Hematopoietic multipotent progenitor cell treated with erythropoietin and hydrocortisone succinate and interleukin-3 and kit ligand, for 4 days (in vitro differentiated cells): ENCODE measurements at places on chromosomes 7 and 10.
A peak's percentile ranks its signal among the peaks of the same experiment; 100 is the strongest.

DNA sequence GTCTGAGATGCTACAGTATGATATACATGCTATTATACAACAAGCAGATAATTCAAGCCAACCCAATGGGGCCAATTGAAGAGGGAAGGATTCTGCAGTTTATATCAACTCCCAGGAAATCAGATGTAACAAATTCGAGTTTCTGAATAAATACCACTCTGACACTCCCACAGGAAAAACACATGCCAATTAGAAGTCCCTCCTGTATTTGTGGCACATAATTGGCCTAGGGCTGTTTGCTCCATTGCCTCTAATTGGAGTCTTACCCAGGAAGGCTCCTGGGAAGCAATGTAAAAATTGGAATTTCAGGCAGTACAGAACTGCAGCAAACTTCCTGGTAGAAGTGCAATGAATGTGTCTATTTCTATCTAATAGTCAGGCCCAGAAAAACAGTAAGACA is 4.7 kb downstream of the PPA1 start:
- DNase-seq, result no peak

- DNase-seq, result no peak
Measured at GRCh38 chr10:97058521-97058920, 127.2 kb downstream of the SLIT1 start.

- no peak for DNase-seq
Measured at GRCh38 chr7:80871228-80871627, 47.6 kb downstream of the SEMA3C start.

DNA sequence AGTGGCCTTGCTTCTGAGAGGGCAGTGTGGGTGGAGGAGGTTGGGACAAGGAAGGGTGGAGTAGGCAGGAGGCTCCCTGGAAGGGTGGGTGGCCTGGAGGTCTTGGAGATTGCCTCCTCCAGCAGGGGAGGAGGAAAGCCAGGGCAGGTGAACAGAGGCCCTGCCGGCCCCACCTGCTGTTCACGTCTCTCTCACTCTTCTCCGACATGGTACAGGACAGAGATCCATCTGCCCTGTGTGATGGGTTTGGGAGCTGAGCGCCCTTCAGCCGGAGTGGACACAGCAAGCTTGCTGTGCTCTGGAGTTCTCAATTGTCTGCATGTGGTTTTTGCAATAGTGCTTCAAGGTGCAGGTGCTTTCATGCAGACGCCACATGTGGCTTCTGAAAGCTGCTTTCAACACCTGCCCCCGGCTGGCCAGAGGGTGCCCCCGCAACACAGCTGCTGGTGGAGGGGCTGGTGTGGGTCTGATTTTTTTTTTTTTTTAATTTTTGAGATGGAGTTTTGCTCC is 82.8 kb upstream of the GNA12 start:
- no peak for DNase-seq

DNA sequence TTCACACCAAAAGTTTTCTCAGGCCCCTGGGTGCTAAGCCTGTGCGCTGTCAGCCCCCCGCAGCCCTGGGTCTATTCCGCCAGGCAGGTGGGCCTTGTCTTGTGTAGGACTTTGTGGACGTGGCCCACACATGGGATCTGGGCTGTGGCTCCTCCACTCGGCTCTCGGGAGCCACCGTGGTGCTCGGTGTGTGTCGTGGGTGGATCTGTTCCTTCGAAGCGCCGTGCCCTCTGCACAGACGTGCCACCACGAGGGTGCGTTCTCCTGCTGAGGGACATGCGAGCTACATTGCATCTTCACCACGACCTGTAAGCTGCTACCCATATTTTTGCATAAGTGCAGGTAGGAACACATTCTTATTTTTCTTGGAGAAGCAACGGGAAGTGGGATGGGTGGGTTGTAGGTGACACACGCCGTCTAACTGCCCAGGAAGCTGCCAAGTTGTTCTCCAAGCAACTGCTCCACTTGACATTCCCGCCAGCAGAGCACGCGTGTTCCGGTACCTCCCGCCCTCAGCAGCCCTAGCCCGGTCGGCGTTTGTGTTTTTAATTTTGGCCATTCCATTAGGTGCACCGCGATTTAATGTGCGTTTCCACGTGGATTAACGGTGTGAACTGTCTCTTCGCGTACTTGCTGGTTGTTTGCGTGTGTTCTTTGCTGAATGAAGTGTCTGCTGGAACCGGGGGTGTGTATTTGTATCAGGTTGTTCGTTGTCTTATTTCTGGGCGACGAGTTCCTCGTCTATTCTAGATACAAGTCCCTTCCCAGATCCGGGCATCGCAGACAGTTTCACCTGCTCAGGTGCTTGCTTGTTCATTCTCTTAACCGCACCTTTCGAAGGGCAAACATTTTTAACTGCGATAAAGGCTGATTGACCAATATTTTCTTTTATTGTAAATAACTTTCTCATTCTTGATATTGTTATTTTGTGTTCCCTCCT is 47.4 kb upstream of the CFAP46 start:
- no peak for DNase-seq

- no peak for DNase-seq
Measured at GRCh38 chr10:100984672-100985177, 2.6 kb downstream of the MRPL43 start.

GRCh38 chr10:28971764-28972163 is 294.4 kb downstream of the BAMBI start:
- no peak for DNase-seq

- no peak for DNase-seq
Measured at GRCh38 chr10:132107186-132107948, 41.6 kb downstream of the JAKMIP3 start.

DNA sequence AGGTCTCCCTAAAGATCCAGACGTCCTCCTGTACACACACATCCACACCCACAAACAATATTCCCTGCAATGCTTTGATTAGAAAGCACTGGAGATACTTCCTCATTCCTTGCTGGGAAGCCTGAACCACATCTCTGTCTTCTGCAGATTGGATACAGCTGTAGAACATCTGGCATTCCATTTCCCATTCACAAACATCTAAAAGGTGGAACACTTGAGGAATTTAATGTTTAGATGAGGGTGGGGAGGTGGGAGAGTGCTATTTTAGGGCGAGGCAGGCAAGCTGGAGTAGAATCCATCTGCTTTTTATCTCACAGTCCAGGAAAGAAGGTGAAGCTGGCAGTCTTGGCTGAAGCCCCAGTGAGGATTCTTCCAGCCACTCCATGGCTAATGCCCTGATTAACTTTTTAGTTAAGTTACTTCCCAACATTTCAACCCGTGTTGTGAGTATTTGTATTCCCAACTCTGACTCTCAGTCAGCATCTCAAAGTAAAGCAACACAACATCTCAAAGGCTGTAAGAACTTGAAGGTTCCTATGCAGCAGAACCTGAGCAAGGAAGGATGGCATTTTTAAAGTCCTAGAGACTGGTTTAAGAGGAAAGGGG is 46.1 kb downstream of the CYTH3 start:
- peak; percentile 20 for DNase-seq

DNA sequence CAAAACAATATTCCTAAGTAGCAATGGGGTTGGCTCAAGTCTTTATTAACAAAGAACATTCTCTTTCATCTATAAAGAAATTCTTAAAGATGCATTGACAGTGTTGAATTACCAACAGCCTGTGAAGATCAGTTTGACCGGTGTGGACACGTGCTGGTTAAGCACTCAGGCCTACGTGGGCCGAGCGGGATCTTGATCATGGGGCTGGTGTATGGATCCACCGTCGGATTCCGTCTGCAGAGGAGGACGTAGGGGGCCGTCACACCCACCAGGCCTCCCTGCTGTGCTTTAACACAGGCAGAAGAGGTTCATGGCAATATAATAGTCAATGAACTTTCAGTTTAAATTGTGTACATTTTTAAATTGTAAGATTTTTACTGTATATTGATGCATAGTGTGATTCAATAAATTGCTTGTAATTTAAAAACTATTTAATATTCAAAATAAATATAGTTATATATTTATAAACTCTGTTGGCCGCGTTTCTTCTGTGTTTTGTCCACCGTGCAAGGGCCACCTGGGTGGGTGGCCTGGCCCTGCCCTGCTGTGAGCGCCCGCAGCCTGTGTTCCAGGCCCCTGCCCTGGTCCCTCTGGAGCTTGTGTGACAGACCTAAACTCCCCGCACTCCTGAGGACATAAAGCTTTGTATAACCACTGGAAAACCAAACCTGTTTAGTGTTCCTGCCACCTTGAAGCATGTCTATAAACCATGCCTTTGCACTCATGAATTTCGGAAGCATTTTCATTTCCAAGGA is 1.9 kb upstream of the BHLHA15 start:
- DNase-seq, result no peak

- DNase-seq, result no peak
Measured at GRCh38 chr7:92944633-92945032, 108.3 kb upstream of the CDK6 start.

DNA sequence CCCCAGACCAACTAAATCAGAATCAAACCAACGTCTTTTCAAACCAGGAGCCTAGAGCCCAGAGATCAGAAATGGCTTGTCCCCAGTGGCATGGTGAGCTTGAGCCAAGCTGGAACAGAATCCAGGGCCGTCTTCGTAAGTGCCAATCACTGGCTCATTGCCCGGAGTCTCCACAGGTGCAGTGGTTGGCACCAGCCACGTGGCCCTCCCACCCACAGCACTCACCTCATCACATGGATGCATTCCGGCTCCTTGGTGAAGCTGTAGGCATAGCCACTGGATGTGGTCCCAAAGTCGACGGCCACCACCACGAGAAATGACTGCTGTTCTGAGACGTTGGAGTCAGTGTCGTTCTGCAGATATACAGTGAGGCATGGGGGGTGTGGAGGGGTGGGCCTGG is 37.4 kb downstream of the HSPA12A start:
- no peak for DNase-seq

DNA sequence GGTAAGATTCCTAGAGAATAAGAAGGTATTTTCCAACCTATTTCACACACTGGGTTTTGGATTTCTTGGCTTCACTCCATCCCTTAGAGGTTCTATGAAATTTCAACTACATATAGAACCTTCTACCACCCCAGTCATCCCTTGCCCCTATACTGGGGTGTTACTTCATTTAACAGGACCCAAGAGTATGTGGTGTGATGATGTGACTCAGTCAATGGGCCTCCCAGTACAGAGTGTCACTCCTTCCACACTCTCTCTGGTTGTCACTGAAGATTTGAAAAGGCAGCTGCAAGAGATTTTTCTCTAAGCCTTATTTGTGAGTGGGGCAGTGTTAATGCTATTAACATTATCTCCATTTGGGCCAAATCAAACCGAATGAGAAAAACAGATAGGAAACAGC is 33.5 kb downstream of the FGFBP3 start:
- DNase-seq, result no peak

GRCh38 chr7:96028729-96029128 is 256.4 kb downstream of the DYNC1I1 start:
- no peak for DNase-seq

- DNase-seq, result no peak
Measured at GRCh38 chr7:41573862-41574261, 129.0 kb downstream of the INHBA start.

DNA sequence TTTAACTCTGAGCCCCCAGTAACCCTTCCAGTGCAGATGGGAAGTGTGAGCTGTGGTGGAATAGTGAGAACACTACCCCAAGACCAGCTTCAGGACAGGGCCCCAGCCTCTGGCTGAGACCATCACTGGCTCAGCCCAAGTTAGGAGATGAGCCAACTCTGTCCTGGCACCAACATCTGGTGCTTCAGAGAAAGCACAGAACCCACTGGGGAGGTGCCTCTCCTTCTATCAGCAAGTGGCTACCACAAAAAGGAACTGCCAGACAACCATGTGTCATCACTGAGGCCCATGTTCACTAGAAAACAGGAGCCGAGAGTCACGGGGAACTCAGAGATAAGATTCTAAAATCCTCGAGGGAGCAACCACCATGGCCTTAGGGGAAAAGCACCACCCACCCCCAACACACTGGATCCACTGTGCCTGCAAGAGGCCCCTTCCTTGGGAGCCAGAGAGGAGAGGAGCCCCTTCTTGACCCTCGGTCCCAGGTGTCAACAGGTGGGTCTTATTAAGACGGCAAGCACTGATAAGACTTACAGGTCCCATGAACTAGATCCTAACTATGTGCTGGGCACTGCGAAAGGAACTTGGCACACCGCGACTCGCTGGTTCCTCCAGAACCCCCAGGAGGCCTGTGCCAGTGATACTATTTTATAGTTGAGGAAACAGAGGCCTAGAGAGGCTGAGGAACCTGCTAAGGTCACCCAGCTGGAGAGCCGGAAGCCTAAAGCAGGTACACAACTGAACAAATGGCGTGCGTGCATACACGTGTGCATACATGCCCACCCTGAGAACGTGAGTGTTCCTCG is 102.7 kb downstream of the FAM53B start:
- peak; percentile 97 for DNase-seq

DNA sequence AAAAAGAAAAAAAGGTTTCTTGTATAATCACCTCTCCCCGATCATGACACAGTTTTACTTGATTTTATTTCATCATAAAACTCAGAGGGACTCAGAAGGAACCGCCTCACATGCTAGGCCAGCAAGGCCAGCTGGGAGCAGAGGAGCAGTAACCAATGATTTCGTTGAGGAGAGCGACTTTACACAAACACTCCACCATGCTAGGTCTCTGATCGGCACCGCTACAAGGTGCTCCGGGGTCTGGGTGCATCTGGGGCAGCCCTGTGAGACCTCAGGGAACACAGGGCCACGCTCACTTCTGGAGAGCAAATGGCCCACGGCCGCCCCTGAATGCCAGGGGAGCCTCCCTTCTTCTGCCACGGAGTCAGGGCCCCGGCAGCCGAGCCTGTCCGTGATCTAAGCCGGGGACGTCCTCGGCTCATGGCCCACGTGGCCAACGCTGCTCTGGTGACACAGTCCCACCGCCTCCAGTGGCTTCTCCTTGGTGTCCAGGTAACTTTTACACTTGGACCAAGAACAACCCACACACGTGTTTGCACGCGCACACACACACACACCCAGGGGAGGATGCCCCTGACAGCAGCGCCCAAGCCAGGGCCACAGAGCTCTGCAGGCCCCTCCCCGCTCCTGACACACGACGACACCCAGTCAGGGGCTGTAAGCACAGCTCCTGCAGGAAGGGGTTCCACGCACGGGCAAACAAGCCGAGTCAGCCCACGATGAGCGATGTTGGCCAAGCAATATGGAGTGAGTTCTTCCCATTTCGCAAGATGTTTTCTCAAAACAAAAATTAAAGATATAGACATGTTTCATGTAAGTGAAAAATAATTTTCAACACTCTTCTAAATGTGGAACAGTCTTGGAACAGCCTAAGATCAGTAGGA is 332.3 kb downstream of the DNAJB6 start:
- no peak for DNase-seq
